ENCODE measurements at places on chromosomes 11 and 22.

GRCh38 chr11:122215244-122215992 is 99.4 kb upstream of the BLID start:
- DNase-seq: peak; percentile 79

- DNase-seq: no peak
Observed at GRCh38 chr11:92277871-92278270, 53.3 kb downstream of the FAT3 start.

DNA sequence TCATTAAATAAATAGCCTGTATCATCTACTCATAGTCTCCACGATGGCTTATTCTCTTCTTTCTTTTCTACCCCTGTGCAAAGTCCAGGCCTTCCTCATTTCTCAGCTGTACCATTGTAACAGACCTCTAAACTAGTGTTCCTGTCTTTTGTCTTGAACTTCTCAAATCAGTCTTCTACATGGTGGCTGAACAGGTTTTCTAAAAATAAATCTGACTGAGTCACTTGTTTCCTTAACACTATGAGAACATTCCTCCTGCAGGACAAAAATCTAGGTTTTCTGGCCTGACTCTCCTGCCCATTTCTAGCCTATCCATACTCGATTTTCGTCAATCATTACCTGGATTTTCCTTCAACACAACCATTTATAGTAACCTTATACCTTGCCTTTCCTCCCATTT is 1080.8 kb upstream of the TENM4 start:
- no peak for DNase-seq

DNA sequence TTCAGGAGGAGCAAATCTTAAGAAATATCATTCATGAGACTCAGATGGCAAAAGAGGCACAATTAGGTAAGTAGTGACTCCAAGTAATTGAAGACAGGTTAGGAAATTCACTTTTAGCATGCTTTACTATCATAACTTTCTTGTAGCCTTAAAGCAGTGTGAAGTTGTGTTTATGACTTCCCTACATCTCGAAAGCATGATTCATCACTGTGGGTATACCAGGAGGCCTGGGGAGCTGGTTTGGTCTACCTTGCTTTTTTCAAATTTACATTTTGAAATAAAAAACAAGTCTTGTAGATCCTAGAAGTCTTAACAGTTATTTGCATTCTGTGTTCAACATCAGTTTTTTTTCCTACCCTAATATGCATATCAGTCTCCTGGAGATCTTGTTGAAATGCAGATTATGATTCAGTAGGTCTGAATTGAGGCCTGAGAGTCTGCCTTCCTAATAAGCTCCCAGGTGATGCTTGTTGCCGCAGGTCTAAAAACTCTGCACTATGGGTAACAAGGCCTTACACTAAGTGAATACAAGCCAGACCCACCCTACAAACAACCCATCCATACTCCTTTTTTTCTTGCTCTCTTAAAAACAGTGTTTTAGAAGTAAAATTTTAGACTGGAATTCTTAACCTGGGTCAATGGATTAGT is 41.4 kb downstream of the TTC17 start:
- no peak for DNase-seq

GRCh38 chr11:17063171-17064002 is 14.1 kb downstream of the RPS13 start:
- DNase-seq: no peak

DNA sequence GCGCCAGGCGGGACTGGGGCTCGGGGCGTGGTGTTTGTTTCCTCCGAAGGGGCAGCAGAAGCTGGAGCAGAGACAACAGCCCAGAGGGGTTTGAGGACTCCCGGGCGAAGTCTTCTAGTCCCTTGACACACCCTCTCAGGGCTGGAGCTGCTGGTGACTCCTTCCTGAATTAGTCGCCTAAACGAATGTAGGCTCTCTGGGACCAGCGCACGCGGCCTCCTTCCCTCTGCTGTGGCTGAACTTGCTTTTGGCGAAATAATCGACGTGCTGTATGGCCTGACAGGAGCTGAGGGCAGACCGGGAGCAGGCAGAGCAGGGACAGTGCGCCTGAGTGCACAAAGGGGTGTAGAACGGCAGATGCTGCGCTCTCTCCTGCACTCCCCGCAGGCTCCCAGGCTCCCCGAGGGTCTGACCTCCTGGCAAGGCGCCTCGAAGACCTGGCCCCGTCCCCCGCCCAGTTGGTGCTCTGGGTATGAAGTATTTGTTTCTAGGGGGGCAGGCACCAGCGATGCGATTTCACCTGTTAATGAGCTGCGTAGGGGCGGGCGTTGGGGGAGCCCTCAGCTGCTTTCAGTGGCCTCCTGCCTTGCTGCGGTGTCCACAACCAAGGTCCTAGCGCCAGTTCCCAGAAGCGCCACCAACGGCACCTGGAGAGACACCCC is 5.3 kb downstream of the SLC17A6 start:
- no peak for DNase-seq

DNA sequence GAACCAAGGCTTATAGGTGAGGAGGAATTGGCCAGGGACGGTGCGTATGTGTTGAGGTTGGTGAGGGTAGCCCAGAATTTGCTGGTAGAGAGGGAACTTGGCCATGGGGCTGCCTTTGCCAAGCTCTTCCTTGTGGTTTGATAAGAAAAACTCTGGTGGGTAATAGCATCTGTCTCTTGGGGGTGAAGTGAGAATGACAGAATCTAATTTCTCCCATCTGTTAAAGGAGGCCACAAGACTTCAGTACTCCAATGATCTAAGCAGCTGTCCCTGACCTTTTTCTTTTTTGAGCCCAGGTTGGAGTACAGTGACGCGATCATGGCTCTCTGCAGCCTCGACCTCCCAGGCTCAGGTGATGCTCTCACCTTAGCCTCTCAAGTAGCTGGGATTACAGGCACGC is 36.0 kb upstream of the PICK1 start:
- no peak for DNase-seq

DNA sequence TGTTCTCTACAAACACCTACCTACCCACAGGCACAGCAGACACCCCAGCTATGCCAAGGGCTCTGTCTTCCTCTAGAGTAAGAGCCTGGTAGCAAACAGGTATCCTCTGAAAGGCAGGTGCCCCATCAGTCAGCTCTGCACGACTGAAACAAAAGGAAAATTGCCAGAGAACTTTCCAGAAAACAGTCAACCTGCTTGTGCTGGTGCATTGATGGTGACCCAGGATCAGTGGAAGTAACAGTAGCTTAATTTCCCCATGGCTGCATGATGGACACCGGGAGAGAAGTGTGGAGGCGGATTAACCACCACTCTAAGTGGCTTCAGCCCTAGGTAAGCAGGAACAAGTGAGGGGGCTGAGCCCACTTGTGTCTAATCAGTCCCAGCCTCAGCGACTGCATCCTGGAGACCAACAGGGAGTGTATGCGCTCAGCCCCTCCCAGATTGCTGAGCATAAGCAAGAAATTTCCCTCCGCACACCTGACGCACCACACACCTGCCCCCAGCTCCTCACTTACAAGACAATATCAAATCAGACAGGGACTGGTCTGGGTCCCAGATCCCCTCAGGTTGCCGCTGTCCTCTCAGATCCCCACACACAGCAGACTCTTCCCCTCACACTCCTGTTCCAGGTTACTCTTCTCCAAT is 70.7 kb upstream of the IGLL5 start:
- DNase-seq: no peak

GRCh38 chr11:86072211-86072610 is 3.3 kb upstream of the PICALM start:
- no peak for DNase-seq

DNA sequence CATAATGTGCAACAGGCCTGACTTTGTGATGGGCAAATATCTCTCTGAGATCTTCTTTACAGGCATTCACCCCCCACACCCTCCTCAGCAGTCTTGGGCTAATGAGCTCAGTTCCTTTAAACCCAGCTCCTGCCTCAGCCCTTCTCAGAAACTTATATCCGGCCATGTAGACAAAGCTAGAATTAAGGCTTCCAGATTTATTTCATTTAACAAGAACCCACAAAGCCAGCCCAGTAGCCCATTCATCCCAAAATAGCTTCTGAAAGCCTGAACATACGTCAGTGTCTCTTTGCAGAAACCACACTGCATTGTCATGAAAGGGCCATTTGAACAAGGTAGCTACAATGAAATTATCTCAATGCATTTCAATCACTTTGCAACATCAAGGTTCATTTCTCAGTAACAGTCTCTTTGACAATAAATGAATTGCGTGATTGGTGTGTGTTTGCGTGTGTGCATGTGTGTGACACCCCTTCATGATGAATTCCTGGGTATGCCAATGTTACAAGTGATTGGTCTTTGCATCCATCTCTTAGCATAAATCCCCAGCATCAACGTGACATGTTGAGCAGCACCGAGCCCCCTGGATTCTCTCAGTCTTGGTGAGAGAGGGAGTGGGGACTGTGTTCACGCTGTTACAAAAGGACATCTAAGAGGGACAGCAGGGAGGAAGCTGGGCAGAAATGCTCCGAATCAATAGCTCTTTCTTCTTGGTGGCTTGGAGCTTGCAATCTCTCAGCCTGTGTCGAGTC is 299.6 kb downstream of the KIRREL3 start:
- no peak for DNase-seq

- DNase-seq: no peak
Observed at GRCh38 chr11:110966131-110966530, 253.9 kb upstream of the ARHGAP20 start.

DNA sequence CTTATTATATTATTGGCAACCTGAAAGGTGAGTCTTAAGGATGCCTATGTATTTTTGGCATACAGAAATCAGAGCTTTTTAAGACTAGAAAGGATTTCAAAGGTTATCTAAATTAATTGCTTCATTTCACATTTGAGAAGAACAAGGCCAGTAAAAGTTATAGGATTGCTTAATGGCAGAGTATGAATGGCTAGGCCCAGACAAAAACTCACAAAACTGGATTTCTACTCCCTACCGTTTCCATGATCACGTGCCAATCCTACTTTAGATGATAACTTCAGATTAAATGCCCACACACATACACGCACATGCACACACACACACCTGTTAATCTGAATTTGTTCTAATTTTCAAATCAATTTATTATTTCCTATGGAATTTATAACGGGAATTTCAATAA is 1.8 kb upstream of the PDE3B start:
- no peak for DNase-seq

GRCh38 chr11:61056571-61056970 is 45.7 kb upstream of the CD5 start:
- DNase-seq: no peak

DNA sequence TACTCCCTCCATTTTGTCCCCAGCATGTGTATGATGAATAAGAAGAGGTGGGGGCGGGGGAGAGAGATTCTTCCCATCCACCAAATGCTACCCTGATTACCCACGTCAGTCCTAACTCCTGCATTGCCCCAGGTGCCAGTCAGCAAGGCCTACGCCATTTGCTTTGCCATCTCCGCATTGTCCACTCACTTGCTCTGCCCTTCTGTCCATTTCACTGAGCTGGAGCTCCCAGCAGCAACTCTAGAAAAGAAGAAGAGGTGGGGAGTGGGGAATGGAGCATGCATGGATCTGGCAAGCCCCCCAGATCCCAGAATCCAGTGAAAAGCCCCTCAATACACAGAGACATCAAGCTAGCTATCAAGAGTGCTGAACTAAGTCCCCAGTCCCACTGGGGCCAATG is 19.0 kb downstream of the WT1 start:
- no peak for DNase-seq

- no peak for DNase-seq
Observed at GRCh38 chr22:44538518-44539315, 40.7 kb upstream of the RTL6 start.

DNA sequence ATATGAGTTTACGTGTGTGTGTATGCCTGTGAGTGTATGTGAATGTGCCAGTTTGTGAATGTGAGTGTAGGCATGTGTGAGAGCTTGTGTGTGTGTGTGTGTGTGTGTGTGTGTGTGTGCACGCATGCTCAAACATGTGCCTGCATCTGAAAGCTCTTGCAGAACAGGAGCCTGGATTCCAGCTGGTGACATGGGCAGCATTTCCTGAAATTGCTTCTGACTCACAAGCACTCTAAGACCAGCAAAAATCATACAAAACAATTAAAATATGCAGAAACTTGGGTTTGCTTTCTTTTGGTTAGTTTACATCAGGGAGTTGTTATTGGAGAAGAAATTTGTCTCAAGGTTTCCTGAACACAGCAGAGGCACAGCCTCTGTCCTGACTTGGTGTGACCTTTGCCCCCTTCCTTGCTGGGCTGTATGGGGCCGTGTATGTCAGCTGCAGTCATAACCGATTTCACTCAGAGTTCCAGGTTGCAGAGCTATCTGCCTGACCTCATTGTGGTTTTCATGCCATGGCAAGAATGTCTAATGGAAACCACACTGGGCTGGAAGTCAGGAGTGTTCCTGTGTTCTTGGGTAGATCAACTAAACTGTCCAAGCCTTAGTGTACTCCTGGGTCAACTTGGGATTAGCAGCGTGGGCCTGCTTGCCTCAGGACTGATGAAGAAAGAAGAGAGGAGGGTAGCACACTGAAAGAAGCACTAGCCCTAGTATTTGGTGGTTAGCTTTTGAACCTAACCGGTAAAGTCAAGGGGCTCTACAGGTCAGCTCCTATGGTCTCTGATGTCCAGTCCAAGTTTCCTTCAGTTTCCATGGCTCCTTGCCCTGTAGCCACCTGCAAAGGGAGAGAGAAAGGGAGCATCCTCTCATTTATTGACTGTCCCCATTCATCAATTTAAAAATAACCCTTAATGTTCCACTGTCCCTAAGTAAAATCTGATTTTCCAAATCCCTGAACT is 143.7 kb downstream of the SNX19 start:
- no peak for DNase-seq

GRCh38 chr11:64770120-64770519 is 8.2 kb downstream of the SF1 start:
- no peak for DNase-seq

- DNase-seq: no peak
Observed at GRCh38 chr22:27775758-27776649, 25.6 kb downstream of the MN1 start.

DNA sequence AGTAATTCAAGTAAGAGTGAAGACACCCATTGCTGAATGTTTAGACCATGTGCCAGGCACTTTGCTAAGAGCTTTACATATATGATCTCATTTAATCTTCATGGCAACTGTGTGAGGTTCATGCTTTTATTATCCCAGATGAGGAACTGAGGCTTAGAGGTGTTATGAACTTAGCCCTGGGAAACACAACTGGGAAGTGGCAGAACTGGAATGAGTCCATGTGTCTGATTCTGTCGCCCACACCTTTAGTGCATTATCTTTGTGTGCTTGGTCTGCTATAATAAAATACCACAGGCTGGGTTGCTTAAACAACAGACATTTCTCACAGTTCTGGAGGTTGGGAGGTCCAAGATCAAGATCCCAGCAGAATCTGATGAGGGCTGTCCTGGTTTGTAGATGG is 108.7 kb upstream of the PLET1 start:
- DNase-seq: no peak

Measured in muscle of arm (tissue), 14 donors.